H7 (cell line): ENCODE measurements at places on chromosomes 5 and 9.
A peak's percentile ranks its signal among the peaks of the same experiment; 100 is the strongest.

- no peak for DNase-seq
Measured at GRCh38 chr9:100088202-100088601, 10.6 kb downstream of the ERP44 start.

GRCh38 chr9:91496351-91496750 lies 72.7 kb upstream of the NFIL3 start:
- DNase-seq = no peak

GRCh38 chr9:93193388-93194220 lies 9.7 kb downstream of the WNK2 start:
- DNase-seq = peak; percentile 73

DNA sequence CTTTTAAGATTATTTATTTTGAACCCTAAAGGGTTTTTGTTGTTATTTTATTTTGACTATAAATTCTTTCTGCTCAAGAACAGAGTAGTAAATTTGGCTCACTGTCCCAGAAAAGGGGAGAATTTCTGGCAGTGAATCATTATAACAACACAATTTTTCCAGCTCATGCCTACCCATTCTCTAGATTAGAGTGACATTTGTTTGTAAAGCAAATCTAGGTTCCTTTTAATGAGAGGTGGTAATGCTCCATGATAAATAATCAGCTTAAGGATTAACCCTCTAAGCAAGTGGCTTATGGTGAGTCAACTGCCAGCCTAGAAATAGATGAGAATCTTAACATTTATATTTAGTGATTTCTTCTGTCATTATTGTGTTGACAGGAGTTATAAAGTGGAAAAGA lies 409.2 kb downstream of the NFIB start:
- no peak for DNase-seq

- DNase-seq = peak; percentile 67
Measured at GRCh38 chr9:137435980-137436760, 5.0 kb downstream of the ENTPD8 start.

DNA sequence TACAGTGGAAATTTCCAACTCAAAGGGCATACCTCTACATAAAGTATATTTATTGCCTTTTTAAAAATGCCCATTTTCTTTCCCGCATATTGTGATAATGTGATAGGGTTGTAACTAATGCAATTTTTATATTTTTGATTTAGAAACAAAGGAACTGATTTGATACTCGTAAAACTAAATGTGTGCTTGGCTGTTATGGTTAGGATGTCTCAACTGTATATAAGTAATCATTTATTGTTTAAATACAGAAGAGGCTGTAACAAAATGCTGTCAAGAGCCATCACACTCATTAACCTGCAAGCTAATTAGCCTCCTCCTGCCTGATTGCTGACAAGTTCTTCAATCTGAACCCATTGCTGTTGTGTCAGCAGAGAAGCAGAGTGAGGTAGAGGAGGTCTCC lies 149.2 kb downstream of the PBX3 start:
- no peak for DNase-seq

- peak; percentile 18 for DNase-seq
Measured at GRCh38 chr5:65663804-65664521, 39.1 kb downstream of the SHLD3 start.

- no peak for DNase-seq
Measured at GRCh38 chr9:16530669-16531642, 339.5 kb downstream of the BNC2 start.

- DNase-seq = no peak
Measured at GRCh38 chr9:109456811-109457210, 41.3 kb downstream of the PTPN3 start.

- no peak for DNase-seq
Measured at GRCh38 chr9:29220596-29221251, 1647.4 kb upstream of the C9orf72 start.

GRCh38 chr9:84501587-84501986 lies 161.0 kb upstream of the SLC28A3 start:
- DNase-seq = no peak

- DNase-seq = no peak
Measured at GRCh38 chr9:89470224-89470839, 27.6 kb downstream of the SEMA4D start.
